ENCODE measurements at places on chromosomes 1 and 21.

- DNase-seq, result no peak
Observed at GRCh38 chr1:66300280-66300971, 233.5 kb upstream of the SGIP1 start.

DNA sequence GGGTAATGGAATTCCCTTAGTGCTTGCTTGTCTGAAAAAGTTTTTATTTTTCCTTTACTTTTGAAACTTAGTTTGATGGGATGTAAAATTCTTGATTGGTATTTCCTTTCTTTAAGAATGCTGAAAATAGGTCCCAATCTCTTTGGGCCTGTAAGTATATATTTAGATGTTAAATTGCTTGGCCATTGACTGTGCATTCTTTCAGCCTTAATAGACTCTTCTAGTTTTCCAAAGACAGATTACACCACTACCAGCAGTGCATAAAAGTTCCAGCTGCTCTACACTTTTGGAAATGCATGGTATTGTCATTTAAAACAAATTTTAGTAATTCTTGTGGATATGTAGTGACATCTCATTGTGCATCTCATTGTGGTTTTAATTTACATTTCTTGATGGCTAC, 464.8 kb upstream of the USP24 start:
- DNase-seq, result no peak

GRCh38 chr1:180261524-180262155, 31.6 kb downstream of the LHX4 start:
- no peak for DNase-seq

GRCh38 chr1:203199816-203200571, 13.5 kb upstream of the CHI3L1 start:
- no peak for DNase-seq

DNA sequence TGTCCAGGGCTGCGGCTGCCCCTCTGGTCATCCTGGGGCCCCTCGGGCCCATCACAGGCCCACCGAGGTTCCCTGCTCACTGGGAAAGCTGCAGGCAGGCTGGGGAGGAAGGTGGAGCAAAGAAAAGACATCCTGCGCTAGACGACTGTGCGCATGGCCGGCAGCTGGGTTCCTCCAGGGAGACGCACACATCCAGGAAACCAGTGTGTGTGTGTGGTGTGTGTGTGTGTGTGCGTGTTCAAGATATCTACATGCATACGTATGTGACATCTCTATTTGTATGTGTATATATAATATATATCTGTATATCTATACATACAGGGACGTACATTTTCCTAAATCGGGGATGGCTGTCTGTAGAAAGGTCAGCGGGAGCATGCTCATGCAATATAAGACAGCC, 63.7 kb downstream of the ACOT7 start:
- DNase-seq, result no peak

DNA sequence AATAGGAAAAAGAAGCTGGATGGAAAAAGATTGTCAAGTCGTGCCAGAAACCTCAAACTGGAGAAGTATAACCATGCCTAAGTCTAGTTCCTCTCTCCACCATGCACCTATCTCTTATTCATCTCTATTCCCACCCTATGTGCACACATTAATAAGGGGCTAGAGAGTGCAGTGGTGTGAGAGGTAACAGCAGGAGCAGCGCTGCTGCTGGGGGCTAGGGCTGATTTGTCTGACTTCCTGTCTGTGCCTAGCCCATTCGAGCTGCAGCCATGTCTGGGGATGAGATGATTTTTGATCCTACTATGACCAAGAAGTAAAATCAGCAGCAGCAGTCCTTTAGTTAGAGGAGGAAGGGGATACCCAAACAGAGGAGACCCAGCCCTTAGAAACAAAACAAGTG, 43.0 kb downstream of the TRIM33 start:
- DNase-seq, result no peak

DNA sequence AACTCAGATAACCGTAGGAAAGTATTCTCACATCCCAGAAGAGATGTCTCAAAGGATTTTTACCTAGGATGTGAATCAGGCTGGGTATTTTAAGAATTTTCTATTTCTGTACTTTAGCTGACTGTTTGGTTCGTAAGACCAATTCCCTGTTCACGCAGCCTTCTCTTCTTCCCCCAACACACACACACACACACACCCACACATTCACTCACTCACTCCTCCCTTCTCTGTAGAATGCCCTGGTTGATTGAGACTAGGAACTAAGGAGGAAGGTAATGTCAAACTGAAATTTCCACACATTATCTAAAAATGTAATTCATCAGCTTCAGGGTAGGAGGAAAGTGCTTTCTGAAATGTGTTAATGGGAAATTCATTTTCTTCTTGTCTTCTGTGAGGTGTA, 43.5 kb downstream of the ELAVL4 start:
- DNase-seq, result no peak

DNA sequence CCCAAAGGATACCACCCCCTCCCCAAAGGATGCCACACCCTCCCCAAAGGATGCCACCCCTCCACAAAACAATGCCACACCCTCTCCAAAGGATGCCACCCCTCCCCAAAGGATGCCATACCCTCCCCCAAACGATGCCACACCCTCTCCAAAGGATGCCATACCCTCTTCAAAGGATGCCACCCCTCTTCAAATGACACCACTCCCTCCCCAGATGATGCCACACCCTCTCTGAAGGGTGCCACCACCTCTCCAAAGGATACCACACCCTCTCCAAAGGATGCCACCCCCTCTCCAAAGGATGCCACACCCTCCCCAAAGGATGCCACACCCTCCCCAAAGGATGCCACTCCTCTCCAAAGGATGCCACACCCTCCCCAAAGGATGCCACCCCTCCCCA, 21.6 kb upstream of the TRIM17 start:
- DNase-seq, result no peak
